ENCODE measurements at places on chromosomes 6 and 20.

- DNase-seq = no peak
Observed at GRCh38 chr6:112215488-112216284, 38.7 kb downstream of the LAMA4 start.

GRCh38 chr6:77561768-77562314 is 91.0 kb upstream of the MEI4 start:
- DNase-seq = no peak

DNA sequence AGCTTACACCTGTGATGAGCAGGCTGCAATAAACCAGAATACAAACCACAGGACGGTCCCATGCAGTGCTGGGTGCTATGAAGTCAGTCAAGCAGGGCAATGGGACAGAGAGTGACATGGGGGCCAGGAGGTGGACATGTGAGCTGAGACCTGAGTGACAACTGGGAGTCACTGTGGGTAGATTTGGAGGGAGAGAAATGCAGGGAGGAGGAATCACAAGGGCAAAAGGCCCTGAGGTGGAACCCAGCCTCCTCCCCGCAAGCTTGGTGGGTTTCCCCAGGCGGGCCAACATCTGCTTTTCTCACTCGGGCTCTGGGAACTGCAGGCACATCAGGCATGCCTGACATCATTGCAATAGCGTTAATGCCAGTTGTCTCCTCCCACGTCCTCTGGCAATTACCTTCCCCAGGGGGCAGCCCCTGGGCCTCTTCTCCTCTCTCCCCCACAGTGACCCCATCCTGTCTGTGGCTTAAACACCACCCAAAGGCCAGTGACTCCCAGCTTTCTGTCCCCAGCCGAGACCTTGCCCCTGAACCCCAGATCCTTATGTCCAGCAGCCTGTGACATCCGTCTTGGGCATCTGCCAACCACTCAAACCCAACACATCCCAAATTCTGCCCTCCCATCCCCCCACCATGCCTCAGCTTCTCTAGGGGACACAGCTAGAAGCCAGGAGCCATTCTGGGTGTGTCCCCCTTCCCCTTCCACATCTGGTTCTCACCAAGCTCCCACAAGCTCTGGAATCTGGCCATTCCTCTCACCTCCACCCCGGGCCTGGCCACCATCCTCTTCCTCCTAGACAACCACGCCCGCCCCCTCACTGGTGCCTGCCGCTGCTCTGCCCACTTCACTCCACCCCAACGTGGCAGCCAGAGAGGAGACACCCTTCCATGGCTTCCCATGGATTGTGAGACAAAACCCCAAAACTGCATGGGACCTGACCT is 28.2 kb downstream of the PDRG1 start:
- no peak for DNase-seq

DNA sequence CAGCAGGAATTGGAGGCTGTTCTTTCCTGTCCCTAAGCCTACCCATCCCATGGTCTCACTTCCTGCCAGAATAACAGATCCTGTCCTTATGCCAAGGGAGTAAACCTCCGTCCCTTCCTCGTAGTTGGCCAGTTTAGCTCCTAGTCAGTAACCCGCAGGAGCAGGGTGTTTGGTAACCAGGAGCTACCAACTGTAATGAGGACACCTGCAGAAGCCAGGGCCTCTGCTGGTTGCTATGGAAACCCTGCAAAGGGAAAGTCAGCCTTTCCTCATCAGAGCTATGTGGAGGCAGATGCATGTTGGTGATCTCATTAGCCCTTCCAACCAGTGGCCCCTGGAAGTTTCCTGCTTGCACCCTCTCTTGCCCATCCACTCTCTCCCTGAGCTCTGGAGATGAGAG is 368.2 kb upstream of the SULF2 start:
- no peak for DNase-seq

DNA sequence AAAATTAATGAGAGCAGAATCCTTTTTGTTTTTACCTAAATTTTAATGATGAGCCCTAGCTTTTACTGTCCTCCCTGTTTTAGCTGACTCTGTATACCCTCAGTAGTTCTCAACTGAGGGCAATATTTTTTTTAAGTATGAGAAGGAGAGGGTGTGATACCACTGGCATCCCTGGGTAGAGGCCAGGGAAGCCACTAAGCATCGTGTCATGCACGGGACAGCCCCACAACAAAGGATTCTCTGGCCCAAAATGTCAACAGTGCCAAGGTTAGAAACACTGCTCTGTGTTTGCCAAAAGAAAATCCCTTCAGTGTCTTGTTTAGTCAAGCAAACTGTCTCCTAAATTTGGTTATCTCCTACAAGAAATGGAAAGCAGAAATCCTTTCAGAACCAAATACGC is 210.4 kb downstream of the KCNQ5 start:
- DNase-seq = no peak

GRCh38 chr6:138564170-138564721 is 65.0 kb upstream of the NHSL1 start:
- DNase-seq = no peak

DNA sequence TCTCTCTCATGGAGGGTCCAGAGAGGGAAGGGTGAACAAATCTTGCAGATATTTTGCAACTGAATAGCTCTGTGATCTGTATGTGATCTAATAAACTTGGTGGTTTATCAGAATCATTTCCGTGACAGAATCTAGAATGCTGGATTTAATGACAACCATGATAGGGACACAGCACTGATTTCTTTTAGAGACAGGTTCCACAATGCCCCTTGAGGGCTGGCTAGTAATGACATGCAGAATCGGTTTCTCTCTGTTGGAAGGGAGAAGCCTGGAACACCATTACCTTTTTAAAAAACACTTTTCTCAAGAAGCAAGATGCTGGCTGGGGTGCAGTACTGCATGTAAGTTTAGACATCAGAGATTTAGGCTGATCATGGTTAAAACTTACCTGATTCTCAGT is 313.4 kb downstream of the CDH26 start:
- DNase-seq = no peak

Measured in 8988T (cell line).